ENCODE measurements at places on chromosomes 2 and 18.

- no peak for DNase-seq
Measured at GRCh38 chr2:121911036-121911435, 155.6 kb downstream of the TSN start.

- DNase-seq = no peak
Measured at GRCh38 chr2:20125164-20125563, 73.7 kb upstream of the LAPTM4A start.

- no peak for DNase-seq
Measured at GRCh38 chr2:112272669-112273068, 2.7 kb upstream of the ZC3H6 start.

DNA sequence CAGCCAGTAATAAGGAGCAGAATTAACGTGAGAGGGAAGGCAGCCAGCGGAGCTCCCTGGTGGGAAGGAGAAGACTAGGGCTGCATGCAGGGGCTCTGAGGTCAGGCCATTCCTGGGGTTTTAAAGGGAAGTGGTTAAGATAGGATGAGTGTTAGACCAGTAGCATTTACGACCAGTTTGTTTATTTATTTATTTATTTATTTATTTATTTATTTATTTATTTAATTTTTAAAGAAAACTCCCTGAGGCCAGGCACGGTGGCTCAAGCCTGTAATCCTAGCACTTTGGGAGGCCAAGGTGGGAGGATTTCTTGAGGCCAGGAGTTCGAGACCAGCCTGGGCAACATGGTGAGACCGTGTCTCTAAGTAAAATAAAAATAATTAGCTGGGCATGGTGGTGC lies 152.8 kb downstream of the FHOD3 start:
- DNase-seq = no peak

GRCh38 chr2:28035163-28035690 lies 144.7 kb downstream of the BABAM2 start:
- DNase-seq = no peak

DNA sequence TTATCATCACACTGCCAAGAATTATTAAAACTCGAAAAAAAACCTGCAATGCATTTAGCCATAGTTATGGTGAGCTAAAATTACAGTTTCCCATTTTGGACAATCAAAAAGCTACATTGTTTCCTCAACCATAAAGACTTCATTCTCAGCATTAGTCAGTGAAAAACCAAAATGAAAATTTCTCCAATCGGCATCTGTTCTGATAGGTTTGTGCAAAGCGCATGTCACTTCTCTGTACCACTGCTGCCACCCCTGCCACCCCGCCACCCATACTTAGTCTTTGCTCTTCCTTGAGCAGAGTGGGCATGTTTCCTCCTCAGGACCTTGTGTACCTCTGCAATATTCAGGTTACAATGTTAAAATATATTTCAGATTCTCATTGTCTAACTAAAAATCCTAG lies 7.1 kb upstream of the ZBTB14 start:
- DNase-seq = no peak

DNA sequence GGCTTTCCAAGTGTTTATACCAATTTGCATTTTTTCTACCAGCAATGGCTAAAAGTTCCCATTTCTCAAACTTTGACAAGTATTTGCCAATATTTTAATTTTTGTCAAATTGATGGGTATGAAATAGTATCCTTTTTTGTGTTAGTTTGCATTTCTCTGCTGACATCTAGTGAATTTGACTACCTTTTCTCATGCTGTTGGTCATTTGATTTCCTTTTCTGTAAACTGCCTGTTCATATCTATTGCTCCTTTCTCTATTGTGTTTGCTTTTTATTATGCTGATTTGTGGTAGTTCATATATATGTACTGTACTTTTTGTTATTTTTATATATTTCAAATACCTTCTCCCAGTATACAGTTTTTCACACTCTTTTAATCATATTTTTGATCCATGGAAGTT lies 149.4 kb downstream of the PMAIP1 start:
- DNase-seq = no peak

DNA sequence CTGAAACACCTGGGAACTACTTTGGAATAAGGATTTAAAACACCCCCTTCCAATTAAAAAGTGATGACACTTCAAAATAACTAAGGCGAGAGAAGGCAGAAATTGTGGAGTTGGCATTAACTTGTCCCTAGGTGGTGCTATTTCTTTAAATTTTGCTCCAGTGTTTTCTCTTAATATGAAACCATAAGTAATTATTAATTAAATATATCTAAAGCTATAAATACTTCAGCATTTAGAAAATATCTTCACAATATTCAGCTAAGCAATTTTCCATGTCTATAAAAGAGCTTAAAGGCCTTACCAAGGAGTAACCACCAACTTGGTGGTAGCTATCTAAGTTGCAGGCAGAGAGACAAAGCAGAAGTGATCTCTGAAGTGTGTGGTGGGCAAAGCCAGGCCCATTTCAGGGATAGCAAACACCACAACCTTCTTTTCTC lies 186.8 kb upstream of the PGAP1 start:
- no peak for DNase-seq

- no peak for DNase-seq
Measured at GRCh38 chr18:50870138-50870845, 8.6 kb upstream of the ME2 start.

DNA sequence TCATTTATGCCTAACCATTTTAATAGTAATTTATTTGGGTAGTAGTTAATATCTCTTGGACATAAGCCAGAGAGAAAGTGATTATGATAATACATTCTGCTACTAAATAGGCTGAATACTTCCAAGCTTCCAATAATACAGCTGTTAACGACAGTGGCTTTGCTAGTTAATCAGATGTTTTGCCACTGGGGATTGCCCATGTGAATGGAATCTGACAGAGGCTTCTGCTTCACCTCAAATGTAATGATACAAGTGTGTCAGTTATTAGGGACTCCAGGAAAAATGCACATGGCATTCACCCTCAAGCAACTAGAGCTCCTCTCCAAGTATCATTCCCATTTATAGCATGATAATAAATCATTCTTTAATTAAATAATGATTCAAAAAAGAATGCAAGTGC lies 185.0 kb upstream of the TMEFF2 start:
- DNase-seq = no peak

DNA sequence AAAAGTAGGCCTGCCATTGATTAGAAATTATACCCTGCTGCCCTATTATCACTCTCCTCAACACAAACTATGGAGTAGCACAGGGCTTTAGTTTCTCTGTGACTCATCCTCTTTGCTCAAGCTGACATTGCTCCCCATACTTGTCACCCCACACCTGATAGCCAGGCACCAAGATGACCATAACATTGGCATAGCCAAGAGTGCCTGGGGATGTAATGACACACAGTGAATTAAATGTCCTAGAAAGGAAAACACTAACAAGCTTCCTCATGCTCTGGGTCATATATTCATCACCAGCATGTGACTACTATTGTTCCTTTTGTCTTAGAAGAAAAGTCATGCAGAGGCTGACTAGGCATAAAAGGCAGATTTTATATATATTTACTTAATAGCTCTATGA lies 137.8 kb upstream of the RND3 start:
- DNase-seq = no peak

DNA sequence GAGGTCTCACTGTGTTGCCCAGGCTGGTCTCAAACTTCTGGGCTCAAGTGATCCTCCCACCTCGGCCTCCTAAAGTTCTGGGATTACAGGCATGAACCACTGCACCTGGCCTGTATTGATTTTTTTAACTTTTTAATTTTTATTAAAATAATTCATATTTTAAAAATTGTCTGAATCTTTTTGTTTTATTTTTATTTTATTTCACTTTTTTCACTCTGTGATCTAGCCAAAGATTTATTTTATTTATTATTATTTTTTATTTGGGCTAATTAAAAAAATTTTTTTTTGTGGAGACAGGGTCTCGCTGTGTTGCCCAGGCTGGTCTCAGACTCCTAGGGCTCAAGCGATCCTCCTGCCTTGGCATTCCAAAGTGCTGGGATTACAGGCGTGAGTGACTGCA lies 14.1 kb downstream of the UGGT1 start:
- DNase-seq = no peak

GRCh38 chr2:181275643-181276070 lies 181.5 kb upstream of the ITGA4 start:
- DNase-seq = no peak

DNA sequence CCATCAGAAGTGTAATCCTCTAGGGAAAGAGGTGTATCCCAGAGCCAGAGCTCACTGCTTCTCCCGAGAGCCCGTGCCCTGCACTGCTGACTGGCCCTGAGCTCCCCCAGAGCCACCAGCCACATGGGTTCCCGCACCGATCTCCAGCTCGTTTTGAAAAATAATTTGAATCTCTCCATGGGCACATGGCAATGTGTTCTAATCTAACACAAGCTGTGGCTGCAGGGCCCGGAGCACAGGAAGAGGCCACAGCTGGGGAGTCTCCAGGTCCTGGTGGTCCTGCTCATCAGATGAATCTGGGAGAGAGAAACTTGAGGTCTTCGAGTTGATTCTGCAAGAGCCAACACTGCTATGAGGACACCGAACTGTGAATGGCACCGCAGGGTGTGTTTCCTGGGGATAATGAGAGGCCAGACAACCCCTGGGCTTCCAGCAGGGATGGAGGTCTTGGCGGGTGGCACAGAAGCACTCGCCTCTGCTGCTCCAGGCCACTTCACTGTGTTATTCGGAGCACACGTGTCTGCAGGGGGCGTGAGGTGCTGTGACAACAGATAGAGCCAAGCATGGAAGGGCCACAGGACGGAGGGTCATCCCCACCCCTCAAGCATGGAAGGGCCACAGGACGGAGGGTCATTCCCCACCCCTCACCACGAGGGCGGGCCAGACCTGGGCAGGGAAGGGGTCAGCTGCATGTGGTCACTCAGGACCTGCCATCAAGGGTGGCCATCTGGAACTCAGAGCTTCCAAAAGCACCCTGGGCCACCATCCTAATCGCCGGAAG lies 196.8 kb downstream of the NDUFA10 start:
- no peak for DNase-seq

GRCh38 chr18:23977719-23978483 lies 36.7 kb upstream of the TTC39C start:
- DNase-seq = no peak

DNA sequence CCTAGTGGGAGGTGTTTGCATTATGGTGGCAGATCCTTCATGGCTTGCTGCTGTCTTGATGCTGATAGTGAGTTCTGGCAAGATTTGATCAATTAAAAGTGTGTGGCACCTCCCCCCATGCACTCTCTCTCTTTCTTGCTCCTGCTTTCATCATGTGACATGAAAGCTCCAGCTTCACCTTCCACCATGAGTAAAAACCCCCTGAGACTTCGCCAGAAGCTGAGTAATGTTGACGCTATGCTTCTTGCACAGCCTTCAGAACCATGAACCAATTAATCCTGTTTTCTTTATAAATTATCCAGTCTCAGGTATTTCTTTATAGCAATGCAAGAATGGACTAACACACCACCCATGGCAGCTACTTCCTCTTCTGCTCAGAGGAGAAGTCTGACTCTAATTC lies 2181.4 kb upstream of the PIK3C3 start:
- no peak for DNase-seq

- no peak for DNase-seq
Measured at GRCh38 chr2:25829377-25829704, 48.9 kb downstream of the ASXL2 start.

- DNase-seq = no peak
Measured at GRCh38 chr18:12373771-12374116, 3.3 kb downstream of the AFG3L2 start.

GRCh38 chr2:105934467-105934866 lies 189.8 kb downstream of the NCK2 start:
- no peak for DNase-seq

DNA sequence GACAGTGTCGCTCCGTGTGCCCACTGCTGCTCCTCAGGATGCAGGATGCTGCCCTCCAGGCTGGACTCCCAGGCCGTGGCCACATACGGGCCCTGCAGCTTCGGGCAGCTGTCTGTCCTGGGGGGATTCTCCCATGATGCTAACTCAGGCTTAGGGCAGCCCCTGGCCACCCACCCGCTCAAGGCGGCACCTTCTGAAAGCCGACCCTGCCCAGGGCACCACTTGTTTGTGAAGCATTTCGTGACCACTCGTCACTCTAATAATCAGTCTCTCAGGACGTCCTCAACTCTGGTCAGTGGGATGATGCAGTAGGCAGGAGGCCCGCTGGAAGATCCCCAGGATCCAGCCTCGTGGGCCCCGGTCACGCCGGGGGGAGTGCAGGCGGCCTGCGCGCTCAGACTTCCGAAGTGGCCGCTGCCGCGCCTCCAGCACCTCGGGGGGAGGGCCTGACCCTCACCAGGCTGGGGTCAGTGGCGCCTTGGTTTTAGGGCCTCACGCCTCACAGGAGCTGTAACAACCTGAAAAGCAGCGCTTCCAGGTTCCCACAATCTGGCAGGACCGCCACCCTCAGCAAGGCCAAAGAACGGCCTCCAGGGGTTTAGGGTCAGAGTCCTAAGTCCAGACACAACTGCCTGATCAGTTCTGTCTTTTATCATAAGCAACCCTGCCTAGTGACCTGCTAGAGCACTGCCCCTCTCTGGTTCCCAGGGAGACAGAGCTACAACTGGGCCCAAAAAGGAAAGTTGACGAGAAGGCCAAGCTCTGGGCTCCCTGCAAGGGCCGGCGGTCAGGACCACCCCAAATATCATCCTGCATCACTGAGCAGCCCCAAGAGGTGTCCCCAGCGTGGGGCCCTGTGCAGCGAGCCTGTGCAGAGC lies 53.0 kb downstream of the EIPR1 start:
- no peak for DNase-seq

GRCh38 chr2:27071990-27072830 lies 756 bp upstream of the OST4 start:
- DNase-seq = no peak

GRCh38 chr2:241616168-241617125 lies 20.5 kb downstream of the THAP4 start:
- DNase-seq = no peak

- DNase-seq = no peak
Measured at GRCh38 chr2:20650393-20650876, 463 bp downstream of the HS1BP3 start.

- DNase-seq = no peak
Measured at GRCh38 chr2:164873210-164873908, 31.7 kb upstream of the COBLL1 start.

DNA sequence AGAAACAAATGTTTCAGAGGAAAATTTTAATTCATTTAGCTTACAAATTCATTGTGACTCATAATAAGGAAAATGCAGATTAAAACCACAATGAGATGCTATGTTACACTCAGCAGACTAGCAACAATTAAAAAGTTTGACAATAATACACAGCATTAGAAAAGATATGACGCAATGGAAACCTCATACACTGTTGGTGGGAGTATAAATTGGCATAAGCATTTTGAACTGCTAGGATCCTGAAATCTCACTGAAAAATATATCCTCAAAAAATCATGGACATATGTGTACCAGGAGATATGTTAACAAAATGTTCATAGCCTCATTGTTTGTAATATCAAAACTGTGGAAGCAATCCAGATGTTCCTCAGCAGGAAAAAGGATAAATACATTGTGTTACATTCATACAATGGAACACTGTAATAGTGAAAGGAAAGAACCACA lies 13.7 kb downstream of the CALCRL start:
- DNase-seq = no peak

GRCh38 chr2:20698916-20699613 lies 32.1 kb downstream of the GDF7 start:
- no peak for DNase-seq

- DNase-seq = no peak
Measured at GRCh38 chr18:36041146-36041545, 26.2 kb downstream of the RPRD1A start.
